ENCODE measurements at places on chromosomes 4 and X. TPM values are rescaled to one million over a fixed set of nuclear protein-coding genes. Genes with fewer than 3 reads are reported as not detected.

- DNase-seq, result no peak
These were observed 48.3 kb upstream of the NAP1L2 start for GRCh38 chrX:73262991-73263390.

GRCh38 chr4:81442484-81443085 lies 29.1 kb downstream of the RASGEF1B start:
- DNase-seq, result no peak

The MYOZ2 gene
- total RNA-seq, result not detected

The CEP135 gene
- total RNA-seq, result 8.7 TPM

The UCP1 gene
- not detected for total RNA-seq

The CFAP99 gene
- not detected for total RNA-seq

DNA sequence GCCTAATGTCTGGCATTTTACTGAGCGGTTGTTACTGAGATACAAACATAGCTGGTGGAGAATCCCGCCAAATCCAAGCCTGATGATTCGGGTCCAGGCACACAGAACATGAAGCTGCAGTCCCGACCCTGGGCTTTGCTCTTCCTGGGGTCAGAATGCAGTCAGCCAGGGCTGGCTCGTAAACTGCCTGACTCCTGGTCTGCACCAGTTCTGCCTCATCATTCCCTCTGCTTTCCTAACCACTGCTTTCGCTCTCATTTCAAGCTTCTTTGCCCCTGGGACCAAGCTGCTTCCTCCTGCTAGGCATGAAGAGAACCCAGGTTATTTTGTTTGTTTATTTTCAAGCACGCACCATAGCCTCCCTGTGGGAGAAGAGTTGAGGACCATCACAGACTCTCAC lies 39.3 kb downstream of the GATB start:
- DNase-seq, result no peak

DNA sequence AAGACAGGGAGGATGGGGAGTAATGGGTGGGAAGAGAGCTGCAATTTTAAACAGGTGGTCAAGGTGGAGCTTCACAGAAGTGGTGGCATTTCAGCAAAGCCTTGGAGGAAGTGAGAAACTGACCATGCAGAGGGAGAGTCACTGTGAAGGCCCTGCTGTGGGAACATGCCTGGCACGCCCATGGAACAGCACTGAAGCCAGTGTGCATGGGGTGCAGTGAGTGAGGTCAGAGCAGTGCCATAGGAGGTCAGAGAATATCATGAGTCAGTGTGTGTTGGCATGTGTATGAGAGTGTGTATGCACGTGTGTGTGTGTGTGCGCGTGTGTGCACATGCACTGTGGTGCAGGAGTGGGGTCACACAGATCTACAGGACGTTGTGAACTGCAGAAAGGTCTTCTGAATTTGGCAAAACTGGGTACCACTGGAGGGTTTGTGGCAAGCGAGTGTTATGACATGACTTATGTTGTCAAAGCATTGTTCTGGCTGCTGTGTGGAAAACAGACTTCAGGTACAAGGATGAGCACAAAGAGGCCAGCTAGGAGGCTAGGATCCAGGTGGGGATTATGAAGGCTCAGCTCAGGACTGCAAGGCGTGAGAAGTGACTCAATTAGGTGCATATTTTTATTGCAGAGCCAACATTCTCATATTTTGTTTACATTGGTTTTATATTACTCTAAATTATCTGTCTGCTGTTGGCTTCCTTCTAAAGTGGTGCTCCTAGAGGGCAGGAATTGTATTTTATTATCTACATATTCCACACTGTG lies 34.0 kb downstream of the ZNF827 start:
- peak; percentile 25 for DNase-seq

DNA sequence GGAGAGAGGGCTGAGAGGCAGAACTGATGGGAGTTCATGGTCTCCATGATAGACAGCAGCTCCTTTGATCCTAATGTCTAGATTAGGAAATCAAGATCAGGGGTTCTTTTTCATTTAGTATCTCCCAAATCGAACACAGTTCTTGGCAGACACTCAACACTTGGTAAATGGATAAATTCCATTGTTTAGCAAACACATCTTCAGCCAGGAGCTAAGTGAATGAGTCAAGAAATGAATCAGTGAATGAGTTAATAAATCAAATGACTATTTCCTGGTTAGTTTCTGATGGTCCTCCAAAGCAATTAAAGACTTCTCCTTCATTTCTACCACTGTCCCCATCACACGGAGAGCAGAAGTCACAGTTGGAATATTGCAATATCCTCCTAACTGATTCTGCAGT lies 120.0 kb upstream of the SHISA3 start:
- DNase-seq, result peak; percentile 8

The CLDN34 gene
- not detected for total RNA-seq

DNA sequence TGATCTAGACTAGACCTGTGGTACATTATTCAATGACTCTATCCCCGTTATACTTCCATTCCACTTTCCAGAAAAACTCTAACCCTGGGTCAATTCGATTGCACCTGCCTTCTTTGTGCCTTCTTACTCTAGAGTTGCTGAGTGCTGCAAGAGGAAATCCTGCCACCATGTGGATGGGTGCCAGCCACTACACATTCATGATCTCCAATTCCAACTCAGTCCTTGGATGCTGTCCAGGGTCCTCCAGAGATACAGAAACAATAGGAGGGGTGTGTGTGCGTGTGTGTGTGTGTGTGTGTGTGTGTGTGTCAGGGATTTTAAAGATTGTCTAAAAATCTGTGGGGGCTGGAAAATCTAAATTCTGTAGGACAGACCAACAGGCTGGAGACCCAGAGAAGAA lies 42.9 kb upstream of the INTS6L start:
- DNase-seq, result peak; percentile 70

DNA sequence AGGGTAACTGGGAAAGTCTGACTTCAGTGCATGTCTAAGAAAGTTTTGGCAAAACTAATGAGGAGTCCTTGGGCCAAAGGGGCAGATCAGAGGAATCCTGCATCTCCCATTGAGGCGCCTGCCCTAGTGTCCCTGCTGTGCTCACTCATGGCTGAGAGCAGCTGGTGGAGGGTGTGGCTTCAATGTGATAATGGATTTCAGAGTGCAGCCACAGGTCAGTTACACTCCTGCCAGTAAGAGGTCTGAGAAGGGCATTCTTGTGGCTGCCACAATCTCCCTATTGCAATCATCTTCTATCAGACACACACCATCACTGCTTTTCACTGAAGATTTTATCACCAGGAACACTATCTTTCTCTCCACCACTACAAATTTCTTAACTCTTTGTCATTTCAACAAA lies 457.1 kb downstream of the MID1IP1 start:
- no peak for DNase-seq

DNA sequence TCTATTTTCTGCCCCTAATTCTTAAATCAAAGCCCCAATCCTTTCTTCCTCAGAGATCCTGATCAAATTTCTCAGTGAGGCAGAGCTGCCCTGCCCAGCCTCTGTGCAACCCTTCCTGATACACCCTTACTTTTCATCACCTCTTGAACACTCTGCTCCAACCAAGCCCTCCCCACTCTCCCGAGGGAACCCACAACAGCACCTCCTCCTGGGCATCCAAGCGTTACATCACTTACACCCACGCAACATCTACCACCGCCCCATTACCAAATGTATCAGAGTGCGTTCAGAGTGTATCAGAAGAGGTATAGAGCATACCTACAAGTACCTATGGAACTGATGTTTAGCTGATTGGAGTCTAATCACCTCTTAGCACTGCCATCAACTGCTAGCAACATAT lies 186.5 kb downstream of the RAP1GDS1 start:
- DNase-seq, result no peak

DNA sequence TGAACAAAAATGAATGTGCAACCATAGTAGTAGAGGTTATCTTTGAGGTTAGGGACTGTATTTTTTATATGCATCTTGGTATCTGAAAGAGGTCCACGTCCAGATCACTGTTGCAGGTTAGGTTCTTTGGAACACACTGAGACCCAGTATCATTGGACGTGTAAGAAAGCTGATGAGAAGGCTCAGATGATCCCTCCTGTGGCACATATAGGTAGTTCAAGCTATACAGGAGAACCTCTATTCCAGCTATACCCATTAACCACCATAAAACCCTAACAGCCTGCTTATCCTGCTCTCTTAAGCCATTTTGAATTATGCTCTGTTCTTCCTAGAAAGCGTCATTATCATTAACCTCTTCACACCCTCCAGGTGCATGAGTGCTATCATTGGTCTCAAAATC lies 930.7 kb upstream of the HS3ST1 start:
- DNase-seq, result no peak

- peak; percentile 27 for DNase-seq
These were observed 28.4 kb upstream of the TNIP3 start for GRCh38 chr4:121192480-121192879.

GRCh38 chr4:84145176-84145575 lies 353.9 kb downstream of the NKX6-1 start:
- no peak for DNase-seq

Data from HT1080 (cell line).